ENCODE measurements at places on chromosomes 2 and 18.

- DNase-seq = no peak
Measured at GRCh38 chr2:98282109-98282508, 64.1 kb upstream of the CNGA3 start.

DNA sequence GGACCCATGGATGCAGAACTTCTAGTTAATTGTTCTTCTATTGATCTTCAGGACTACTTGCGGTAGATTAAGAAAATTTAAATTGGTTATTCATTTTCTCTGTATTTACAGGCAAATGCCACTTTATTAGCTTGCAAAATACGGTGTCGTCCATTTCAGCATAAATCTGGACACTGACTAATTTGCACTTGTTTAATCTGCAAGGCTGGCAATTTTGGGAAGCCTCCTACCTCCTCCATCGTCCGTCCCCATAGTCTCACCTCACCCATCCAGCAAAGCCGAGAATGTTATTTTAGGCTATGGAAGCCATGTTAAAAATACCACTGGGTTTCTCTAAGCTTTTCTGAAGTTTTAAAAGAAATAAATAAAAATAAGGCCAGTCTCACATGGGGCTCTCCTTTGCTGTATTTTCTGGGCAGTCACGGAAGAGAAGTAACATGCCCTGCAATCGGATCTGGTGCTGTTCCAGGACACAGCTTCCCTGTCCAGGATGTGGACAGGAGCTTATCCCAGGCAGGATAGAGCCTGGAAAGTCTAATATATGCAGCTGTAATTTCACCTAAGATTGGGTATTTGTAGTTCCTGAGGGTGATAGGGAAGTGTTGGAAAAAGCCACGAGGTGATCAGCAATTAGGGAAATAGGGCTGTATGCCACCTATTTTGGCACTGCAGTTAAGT is 17.4 kb downstream of the TMEM178A start:
- no peak for DNase-seq

DNA sequence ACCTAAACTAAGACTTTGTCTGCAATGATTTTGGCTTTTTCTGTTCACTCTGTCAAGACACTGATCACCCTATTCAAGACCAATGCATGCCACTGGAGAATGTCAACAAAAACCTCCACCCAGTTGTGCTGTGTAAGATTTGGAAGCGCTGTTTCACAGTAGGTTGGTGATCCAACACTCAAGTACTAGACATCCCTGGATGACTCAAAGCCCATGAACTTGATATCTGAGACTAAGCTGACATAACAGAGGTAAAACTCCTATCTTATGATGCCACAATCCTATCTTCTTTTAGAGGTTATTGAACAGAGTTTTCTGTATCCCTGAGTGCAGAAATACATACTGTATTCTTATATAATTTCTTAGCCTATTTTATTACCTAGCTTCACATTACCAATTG is 251.3 kb upstream of the ETAA1 start:
- no peak for DNase-seq

DNA sequence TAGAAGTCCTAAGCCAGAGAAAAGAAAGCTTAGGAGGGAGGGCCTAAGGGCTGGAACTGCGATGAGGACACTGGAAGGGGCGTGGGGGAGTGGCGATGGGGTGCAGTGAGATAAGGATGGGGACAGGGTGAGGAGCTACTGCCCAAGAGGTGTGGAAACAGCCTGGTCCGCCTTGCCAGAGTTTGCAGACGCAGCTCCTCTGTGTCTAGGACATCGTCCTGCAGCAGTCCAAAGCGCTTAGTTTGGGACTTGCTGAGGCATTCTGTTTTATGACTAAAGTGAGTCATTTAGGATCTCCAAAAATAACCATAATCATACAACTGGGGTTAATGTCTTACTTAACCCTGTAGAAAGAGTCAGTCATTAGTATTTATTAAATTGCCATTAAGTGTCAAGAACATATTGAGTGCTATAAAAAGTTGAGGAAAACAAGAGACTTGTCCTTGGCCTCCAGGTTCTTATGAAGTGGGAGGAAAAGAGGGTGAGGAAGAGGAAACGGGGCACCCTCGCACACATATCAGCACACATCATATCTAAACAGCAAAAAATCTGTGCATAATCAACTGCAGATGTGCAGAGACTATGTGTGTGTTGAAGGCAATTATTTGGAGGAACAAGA is 74.8 kb downstream of the CDK15 start:
- DNase-seq = no peak

GRCh38 chr2:46198164-46198883 is 98.9 kb upstream of the EPAS1 start:
- no peak for DNase-seq
